ENCODE measurements at places on chromosomes 16 and 17. TPM values are rescaled to one million over a fixed set of nuclear protein-coding genes. Genes with fewer than 3 reads are reported as not detected.

Gene CHST4
- not detected for total RNA-seq

Gene FMNL1
- 14.5 TPM for total RNA-seq

Gene GLTPD2
- not detected for total RNA-seq

Gene NPIPB9
- total RNA-seq, result not detected

Gene GRB7
- 0.16 TPM for total RNA-seq

Gene ZNF286A
- total RNA-seq, result 39.4 TPM

Gene RNF112
- 0.34 TPM for total RNA-seq

Gene NACA2
- total RNA-seq, result not detected

Gene ZBTB4
- 12.5 TPM for total RNA-seq

Gene C17orf107
- total RNA-seq, result 3.5 TPM

Gene CTRB2
- total RNA-seq, result not detected

Gene PRDM7
- not detected for total RNA-seq

Data from bronchial smooth muscle cell (primary cell).